ENCODE measurements at places on chromosomes 2 and 18.
A peak's percentile ranks its signal among the peaks of the same experiment; 100 is the strongest.

DNA sequence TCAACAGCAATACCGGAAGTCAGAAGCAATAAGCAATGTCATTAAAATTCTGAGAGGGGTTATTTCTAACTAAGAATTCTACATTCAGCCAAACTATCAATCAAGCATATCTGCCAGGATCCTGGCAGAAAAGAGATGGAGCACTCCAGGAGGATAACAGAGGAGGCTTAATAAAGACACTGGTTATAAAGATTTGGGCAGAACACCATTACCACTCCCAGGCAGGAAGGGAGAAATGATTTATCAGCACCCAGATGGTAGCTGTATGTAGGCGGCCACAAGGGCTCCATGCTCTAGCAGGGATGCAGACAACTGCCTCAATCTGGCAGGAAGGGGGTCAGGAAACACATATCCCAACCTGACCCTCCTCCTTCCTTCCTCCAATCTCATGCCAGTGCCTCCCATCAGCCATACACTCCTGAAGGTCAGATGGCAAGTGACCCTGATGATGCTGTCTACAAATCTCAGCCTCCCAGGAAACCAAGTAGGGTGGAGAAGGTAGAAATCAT is 20.5 kb upstream of the TNFAIP6 start:
- peak; percentile 19 for DNase-seq

GRCh38 chr2:11998626-11999378 is 252.4 kb downstream of the LPIN1 start:
- DNase-seq: no peak

GRCh38 chr2:230619491-230619890 is 93.2 kb upstream of the CAB39 start:
- peak; percentile 14 for DNase-seq

DNA sequence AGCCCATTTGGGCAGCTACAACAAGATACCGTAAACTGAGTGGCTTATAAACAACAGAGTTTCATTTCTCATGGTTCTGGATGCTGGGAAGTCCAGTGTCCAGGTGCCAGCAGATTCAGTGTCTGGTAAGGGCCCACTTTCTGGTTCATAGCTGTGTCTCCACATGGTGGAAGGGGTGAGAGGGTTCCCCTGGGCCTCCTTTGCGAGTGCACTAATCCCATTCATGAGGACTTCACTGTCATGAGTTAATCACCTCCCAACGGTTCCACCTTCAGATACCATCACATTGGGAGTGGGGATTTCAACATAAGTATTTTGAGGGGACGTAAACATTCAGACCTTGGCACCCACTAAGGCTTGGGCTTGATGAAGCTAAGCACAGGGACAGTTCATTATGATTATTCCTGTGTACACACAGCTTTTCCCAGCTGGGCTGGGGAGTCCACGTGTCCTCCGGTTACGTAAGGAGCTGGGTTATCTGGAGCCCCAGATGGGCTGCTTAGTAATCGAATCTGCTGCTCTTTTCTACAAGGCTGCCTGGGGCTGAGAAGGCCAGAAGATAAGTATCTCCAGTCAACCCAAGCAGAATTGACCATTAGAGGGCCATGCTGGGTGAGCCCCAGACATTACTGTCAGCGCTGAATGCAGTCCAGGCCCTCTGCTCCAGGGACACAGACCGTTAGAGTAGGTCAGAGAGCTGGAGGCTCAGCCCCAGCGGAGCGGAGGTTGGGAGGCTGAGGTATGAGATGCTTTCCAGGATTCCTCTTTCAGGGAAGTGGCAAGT is 42.7 kb downstream of the EPAS1 start:
- no peak for DNase-seq

DNA sequence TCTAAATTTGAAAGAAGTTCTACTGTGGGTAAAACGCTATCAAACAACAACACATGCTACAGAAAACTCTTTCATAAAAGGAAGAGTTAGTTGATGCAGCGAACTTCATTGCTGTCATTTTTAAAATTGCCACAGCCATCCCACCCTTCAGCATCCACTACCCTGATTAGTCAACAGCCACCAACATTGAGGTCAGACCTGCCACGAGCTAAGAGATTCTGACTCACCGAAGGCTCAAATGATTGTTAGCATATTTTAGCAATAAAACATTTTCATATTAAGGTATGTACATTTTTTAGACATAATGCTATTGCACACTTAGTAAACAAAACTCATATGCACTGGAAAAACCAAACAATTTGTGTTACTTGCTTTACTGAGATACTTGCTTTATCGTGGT is 347.1 kb downstream of the CLIP4 start:
- no peak for DNase-seq

DNA sequence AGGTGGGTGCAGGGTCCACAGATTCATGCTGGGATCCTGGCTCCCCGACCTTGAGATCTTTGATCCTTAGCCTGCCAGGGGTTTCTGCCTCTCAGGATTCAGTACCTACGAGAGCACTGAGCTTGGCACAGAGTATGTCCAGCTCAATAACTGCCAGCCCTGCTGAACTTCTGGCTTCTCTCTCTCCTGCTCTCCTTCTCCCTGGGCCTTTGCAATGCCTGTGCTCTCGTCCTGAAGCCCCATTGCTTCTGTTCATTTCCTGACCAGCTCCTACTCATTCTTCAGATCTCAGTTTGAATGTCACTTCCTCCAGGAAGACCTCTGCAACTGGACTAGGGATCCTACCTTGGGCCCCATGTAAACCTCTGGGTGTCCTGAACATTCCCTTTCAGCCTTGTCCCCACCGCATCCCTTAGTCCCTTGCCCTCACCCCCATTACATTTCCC is 113.8 kb upstream of the HAAO start:
- no peak for DNase-seq

All from GM23338 (cell line).